Kasumi-1 (cell line): ENCODE measurements at places on chromosomes 11 and 22.

GRCh38 chr11:32510039-32510438, 73.6 kb upstream of the EIF3M start:
- DNase-seq: no peak

DNA sequence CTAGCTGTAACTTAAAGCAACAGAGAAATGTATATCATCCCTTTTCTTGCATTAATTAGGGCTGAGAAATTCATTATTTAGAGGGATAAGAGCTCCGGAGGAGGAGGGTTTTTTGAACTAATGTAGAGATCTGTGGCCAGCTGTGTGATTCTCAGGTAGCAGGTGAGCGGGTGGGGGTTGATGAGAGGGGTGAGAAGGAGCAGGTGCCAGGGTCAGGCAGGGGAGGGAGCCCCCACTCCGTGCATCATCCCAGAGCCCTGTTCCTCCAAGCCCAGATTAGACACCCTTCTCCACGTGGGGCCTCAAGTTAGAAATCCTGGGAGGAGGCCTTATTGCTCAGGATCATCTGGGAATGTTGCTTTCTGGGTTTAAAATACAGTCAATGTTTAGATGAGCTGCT, 24.9 kb downstream of the ZBTB16 start:
- no peak for DNase-seq

- no peak for DNase-seq
Measured at GRCh38 chr11:65821107-65821506, 12.7 kb upstream of the SNX32 start.

DNA sequence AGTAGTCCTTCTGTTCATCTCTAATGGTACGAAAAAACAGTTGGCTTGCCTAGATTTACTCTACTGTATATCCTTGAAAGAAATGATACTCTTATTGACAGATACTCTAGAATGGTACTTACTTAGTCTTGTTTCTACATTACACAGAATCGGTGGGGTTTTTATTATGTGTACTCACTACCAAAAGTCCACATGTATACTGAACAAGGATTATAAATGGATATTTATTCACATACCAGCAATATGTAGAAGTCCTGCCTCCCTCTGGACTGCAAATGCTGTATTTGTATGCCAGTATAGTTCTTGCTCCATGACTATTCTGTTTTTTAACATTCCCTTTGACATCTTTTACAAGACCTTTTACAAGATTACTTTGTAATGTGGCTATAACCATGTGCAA, 13.9 kb downstream of the PCF11 start:
- DNase-seq: no peak

- no peak for DNase-seq
Measured at GRCh38 chr11:69357458-69358397, 63.8 kb downstream of the MYEOV start.

DNA sequence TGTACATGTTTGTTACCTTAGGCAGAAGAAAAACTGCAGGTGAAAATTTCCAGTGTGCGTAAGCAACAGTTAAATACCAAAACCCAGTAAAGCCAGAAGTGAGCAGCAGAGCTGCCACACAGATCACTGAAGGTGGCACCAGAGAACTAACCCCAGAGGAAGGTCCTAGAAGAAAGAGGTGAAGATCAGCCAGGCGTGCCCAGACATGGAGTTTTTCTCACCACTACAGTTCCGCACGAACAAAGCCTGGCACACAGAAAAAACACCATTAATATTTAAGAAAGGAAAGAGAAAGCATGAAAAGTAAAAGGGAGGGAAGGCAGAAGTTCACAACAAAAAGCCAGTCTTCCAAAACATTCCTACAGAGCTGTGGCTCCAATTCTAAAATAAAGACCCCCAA, 60.7 kb downstream of the STK33 start:
- DNase-seq: no peak

DNA sequence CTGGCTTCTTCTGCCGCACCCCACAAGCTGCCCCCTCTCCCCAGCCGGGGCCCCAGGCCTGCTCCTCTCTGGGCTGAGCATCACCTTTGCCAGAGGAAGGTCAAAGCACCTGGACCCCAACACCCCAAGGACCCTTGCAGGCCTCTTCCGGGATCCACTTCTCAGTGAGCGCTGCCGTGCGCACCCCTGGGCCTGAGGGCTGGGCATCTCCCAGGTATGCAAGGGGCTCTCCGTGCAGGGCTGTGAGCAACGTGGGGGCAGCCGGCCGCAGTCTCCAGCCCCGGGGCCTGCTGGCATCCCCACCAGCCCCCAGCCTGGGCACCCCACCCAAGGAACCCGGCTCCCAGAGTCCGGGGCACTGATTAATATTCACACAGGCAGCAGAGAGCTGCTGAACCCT, 64.0 kb downstream of the BRD1 start:
- no peak for DNase-seq

DNA sequence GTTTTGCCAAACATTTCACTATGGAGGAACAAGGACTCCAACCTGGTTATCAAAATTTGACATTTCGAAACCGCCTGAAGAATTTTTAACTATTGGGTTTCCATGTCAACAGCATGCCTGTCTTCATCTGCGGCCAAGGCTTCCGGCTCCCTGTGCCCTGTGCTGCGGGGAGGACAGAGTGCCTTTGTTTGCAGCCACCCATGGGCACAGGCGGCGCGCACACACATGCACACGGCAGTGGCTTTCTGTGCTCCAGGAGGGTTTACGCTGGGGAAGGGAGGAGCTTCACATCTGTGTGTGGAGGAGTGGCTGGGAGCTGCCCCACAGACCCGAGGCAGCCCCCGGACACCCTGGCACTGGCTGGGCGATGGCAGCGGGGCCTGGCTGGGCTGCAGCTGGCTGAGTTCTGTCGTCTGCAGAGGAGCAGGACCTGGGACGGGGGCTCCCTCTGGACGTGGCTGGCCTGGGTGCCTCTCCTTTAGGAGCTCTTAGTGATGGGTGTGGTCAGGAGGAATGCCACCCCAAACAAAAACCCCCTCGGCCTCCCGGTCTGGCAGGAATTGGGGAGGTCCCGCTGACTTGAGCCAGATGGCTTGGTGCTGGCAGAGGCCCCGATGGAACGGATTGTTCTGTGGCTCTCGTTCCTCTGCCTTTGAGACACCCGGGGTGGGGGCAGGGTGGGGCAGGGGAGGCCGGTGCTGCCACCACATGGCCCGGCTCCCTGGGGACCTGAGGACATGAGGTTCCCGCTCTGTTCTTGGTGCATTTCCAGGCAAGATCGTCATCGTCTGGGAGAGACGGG, 1290.9 kb downstream of the BRD1 start:
- DNase-seq: no peak

DNA sequence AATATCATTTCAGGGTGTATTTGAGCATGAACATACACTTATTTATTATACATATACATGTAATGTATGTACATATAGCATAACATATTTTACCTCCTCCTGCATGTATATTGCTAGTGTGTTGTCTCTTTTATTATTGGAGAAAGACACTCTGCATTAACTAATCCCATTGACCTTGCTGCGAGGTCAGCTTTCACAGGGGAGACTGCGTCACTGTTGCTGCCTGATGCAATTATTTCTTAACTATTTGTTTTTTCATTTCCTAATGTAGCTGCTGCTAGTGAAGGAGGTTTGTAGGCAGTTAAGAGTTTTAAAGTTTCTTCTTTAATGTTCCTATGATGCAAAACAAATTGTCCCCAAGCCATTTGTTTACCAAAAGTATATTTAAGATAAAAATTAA, 185.4 kb upstream of the CNTN5 start:
- no peak for DNase-seq

DNA sequence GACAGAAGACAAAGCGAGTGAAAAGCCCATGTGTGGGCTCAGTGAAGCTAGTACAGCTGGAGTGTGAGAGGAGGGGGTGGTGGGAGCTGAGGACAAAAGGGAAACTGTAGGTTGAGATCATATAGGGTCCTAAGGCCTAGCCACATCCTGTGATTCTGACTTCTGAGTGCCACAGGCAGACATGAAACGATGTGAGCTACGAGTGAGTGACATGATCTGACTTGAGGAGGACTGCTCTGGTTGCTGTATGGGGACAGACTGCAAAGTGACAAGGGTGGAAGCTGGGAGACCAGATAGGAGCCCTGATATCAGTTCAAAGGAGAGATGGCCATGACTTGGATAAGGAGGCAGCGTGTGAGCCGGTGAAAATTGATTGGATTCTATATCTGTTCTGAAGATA, 85.4 kb downstream of the MICAL2 start:
- DNase-seq: no peak

- peak; percentile 25 for DNase-seq
Measured at GRCh38 chr11:22787551-22788162, 41.9 kb downstream of the SVIP start.

- no peak for DNase-seq
Measured at GRCh38 chr11:34745195-34745594, 124.3 kb downstream of the EHF start.

GRCh38 chr11:46133119-46133518, 11.9 kb upstream of the PHF21A start:
- DNase-seq: no peak

DNA sequence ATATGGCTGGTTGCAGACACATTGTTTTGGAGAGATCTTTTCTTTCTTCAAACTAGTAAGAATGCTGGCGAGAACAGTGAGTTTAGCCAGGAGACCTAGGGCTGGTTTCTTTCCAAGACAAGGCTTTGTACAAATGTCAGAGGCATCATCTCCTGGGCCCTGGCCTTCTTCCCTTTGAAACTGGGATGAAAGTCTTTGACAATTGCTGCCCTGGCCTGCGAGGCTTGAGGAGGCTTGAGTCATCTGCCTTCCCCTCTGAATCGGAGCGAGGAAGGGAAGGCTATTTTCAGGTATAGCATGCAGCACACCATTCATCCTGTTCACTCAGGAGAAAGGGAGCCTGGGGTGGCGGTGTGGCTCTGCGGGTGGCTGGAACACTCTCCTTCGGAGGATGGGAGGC, 21.5 kb upstream of the PARVG start:
- DNase-seq: no peak

GRCh38 chr22:48475661-48476345, 1351.9 kb downstream of the BRD1 start:
- no peak for DNase-seq

GRCh38 chr11:1516273-1517067, 29.9 kb upstream of the MOB2 start:
- DNase-seq: no peak

DNA sequence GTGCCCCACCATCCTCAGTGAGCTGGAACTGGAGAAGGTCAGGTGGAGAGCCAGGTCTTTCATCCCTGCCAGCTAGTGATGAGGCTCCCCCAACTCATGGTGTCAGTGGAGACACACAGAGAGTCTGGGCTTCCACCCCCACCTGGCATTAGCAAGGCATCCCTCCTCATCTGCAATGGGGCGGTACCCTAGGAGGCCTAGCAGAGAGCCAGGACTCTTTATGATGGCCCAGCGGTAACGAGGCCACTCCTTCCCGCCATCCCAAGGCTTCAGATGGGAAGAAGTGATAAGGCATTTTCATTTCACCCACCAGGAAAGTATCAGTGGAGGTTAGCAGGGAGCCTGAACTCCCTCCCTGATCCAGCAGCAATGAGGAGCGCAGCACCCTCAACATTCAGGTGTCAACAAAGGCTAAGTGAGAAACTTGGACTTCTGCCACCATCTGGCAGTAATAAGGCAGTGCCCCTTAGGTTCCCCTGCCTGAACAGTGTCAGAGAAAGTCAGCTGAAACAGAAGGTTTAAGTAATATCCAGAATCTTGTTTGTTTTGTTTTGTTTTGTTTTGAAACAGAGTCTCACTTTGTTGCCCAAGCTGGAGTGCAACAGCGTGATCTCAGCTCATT, 40.5 kb upstream of the FBLN1 start:
- DNase-seq: no peak

- no peak for DNase-seq
Measured at GRCh38 chr11:61996933-61997332, 29.5 kb upstream of the FTH1 start.

DNA sequence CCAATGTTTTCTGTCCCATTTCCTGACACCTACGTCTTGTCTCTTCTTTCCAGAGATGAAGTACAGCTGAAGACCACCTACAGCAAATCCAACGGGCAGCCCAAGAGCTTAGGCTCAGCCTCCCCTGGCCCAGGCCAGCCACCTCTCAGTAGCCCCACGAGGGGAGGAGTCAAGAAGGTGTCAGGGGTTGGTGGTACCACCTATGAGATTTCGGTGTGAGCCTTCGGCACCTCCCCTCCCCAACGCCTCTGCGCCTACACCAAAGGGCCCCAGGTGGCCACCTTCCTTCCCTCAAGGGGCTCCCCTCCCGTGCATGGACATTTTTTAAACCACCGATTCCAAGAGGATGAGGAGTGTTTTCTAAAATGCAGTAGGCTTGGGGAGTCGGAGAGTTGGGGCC, 12.2 kb downstream of the MED19 start:
- no peak for DNase-seq

- DNase-seq: no peak
Measured at GRCh38 chr11:62665599-62666258, 617 bp downstream of the CSKMT start.

GRCh38 chr22:24434471-24435322, 7.3 kb downstream of the ADORA2A start:
- peak; percentile 98 for DNase-seq

GRCh38 chr11:11038352-11038751, 180.5 kb upstream of the ZBED5 start:
- DNase-seq: no peak

DNA sequence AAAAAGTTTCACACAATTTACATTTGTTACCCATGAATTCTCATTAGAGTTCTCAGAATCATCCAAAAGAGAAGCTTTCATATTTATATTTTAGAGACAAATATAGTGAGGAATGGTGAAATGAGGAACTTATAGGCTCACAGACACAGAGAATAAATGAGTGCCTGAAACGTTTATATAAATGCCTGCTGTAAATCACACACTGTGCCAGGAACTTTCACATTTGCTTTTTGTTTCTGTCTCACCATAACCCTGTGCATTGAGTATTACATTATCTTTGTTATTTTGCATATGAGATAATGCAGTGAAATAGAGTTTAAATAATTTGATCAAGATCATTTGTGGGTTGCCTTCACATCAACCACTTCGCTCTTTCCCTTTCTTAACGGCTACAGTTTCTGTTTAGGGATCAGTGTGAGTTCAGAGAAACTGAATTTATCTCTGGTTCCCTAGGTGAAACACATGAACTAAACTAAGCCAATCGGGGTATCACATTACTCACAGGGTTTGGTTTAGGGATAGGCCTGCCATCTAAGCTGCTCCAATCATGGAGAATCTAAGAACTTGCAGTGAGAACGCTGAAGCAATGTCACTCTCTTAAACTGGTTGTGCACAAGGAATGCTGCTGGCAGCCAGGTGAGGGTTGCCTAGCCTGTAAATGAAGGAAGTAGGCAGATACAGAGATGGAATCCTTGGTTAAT, 1339.2 kb upstream of the TENM4 start:
- no peak for DNase-seq

DNA sequence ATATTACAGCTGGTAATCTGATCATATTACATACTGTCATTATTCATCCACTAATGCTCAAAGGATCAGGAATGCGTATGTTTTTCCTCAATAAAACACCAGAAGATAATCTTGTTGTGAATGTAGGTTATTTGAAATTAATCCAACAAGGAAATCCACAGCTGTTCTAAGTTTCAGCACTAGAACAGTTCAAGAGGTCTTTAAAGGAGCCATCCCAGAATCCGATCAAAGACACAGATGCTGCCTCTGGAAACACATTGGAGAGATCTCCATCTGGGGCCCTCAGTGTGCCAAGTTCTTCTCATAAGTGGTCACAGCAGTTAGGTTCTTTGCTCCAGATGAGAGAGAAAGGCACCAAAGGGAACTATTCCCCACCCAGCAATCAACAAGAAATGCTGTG, 1955.1 kb upstream of the RAG2 start:
- DNase-seq: no peak

GRCh38 chr11:110112457-110112856, 19.3 kb downstream of the ZC3H12C start:
- DNase-seq: peak; percentile 47
